ENCODE measurements at places on chromosomes 2 and 18.
A peak's percentile ranks its signal among the peaks of the same experiment; 100 is the strongest.

DNA sequence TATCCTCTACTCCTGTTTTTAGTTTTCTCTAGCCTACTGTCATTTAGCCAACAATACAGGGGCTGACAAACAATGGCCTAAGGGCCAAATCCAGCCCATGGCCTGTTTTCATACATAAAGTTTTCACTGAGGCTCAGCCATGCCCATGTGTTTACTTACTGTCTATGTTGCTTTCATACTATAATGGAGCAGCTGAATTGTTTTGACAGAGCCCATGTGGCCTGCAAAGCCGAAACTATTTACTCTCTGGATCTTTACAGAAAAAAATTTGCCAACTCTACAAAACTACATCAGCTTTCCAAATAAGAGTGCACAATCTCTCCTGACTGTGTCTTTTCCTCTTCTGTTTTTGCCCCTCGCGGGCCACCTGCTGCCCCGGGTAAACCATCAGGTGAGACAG lies 24.0 kb downstream of the LGALSL start:
- no peak for DNase-seq

DNA sequence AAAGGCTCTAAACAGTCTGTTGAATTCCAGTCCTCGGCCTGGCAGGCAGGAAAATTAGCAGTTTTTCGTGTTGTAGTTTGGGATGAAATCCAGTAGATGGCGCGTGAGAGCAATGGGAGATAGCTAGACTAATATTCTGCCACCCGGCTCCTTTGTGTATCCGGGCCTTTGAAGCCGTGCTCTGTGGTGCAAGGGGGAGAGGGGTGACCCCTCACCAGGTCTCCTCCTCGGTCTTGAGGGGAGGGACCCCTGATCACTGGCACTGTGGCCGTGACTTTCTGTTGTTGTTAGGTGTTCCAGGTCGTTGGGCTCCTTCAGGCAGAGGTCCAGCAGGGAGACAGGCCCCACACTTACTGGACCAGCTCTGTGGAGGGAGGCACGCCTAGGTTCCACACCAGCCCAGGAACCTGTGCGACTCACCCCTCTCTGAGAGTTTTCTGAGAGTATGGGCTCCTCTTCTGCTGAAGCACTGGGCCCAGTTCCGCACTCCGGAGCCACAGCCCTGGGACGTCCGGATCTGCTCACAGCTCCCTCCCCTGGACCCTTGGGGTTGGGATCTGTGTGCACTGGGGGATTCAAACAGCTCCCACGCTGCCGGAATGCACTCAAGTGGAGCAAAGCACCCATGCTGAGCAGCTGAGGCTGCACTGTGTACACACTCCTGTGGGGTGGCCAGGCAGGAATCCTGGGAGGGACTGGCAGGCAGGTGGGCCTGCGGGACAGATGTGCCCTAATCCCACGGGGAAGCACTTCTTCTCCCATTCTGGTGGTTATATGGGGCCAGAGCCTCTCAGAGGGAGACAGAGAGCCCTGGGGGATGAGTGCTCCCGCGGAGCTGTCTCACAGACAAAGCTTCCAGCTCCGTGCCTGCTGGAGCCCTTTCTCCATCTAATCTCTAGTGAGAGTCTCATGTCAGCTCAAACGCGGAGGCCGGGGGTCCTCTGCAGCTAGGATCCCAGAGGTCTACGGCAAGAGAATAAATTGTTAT lies 8.8 kb downstream of the GKN2 start:
- DNase-seq: peak; percentile 55

- DNase-seq: no peak
These were observed 16.7 kb downstream of the CAPN10 start for GRCh38 chr2:240603081-240603835.

DNA sequence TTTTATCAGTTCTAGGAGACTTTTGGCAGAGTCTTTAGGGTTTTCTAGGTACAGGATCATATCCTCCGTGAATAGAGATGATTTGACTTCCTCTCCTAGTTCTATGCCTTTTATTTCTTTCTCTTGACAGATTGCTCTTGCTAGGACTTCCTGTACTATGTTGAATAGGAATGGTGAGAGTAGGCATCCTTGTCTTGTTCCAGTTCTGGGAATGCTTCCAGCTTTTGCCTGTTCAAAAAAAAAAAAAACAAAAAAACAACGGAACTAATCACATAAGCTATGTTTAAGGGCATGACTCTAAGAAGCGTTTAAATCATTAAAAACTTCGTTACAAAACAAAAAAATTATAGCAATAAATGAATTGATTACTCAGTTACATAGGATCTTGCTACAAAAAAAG lies 145.7 kb downstream of the NUP35 start:
- DNase-seq: no peak

GRCh38 chr18:36942264-36942663 lies 113.3 kb downstream of the KIAA1328 start:
- no peak for DNase-seq

DNA sequence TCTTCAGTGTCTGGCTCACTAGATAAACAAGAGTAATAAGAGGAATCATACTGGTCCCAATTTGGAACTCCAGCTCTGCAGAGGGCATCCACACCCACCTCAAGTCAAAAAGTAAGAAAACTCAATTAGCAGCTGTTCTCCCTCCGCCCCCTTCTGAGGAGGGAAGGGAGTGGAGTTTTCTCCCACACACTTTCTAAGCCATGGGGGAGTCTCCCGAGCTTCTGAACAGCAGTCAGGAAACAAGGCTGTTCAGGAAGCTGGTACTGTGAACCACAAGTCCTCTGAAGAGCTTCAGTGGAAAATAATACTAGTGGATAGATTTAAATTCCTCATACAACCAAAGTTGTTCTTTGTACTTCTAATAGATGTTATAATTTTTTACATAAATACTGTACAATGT lies 32.9 kb upstream of the SPTBN1 start:
- peak; percentile 52 for DNase-seq

GRCh38 chr2:190535121-190535439 lies 558 bp upstream of the NEMP2 start:
- DNase-seq: no peak

- no peak for DNase-seq
These were observed 160.9 kb downstream of the BAZ2B start for GRCh38 chr2:159455330-159455918.

DNA sequence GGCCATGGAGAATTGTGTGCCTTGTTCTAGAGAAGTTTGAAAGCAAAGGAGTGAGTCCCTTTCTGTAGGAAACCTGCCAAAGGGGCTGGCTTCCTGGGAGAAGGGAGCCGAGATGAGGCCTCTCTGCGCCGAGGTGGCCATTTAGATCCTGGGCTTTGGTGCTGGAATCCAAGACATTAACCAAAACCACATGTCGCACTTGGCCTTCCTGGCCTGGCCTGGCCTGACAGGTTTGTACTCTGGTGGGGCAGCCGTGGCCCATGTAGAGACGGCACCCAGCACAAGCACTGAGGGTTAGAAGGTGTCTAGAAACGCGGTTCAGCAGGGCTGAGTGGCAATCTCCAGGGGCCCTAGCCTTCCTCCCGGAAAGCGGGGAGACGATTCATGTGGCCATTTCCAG lies 7.1 kb downstream of the CNNM3 start:
- no peak for DNase-seq

DNA sequence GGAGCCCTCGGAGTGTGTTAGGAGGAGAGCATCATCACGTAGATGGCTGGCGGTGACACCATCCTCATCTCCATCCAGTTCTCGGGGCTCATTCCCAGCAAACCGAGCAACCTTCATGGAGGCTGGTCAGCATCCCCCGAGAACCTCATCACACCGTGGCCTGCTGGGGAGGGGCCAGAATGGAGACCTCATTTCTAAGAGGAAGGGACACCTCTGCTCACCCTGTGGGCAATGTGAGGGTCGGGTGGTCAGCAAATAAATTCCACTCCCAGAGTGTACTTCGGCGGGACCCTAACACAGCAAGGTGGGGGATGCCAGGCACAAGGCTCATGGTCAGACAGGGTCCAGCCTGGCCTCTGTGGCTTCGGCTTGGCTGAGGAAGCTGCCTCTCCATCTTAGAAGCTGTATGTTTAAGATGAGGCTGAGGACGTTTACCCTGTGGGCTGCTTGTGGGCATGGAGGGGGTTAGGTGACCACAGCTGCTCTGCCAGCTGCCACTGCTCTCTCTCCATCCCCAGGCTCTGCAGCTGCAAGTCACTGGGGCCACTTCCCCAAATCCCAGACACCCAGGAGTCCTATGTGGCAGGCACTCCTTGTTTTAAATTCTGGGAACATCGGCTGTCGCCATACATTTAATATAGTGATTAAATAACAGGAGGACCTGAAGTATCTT lies 56.5 kb upstream of the PXDN start:
- DNase-seq: no peak

GRCh38 chr18:76503649-76504386 lies 8.8 kb upstream of the ZNF516 start:
- DNase-seq: peak; percentile 34

- DNase-seq: peak; percentile 10
These were observed 15.4 kb downstream of the HJURP start for GRCh38 chr2:233838726-233839446.

GRCh38 chr2:101559551-101559950 lies 84.6 kb upstream of the RFX8 start:
- no peak for DNase-seq

DNA sequence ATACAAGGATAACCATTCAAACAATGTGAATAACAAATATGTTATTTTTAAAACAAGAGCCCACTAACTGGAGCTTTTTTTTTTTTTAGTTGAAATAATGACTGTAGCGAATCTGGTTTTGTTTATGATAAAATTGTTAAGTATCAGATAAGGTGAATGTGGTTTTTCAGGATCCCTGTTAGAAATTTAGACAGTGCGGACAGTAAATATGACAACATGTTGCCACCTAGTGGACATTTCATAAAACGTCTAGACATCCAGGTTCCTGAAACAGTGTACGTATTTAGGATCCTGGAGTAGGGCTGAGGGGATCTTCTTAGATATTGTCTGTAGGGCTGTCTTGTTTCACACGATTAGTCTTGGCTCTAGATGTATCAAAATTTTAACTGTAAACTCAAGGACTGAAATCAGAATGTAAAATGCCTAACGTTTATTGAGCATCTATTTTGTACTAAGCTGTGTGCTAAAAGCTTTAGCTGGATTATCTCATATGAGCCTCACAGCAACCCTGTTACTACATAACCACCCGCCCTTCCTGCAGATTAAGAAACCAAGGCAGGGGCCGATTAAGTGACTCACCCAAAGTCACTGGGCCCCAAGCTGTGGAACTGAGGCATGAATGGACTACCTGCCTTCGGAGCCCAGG lies 23.9 kb upstream of the CCDC68 start:
- no peak for DNase-seq

GRCh38 chr2:239311132-239312040 lies 89.4 kb downstream of the HDAC4 start:
- peak; percentile 55 for DNase-seq

- no peak for DNase-seq
These were observed 39.1 kb upstream of the PSMD14 start for GRCh38 chr2:161269111-161269510.

Measured in head of caudate nucleus (tissue), 42 donors.